Stimulated activated memory B cell treated with anti-CD40 and anti-IgM and Interleukin-4, amounts not matched to agents 10 μg/mL and 1 μg/mL and 100 μg/mL, for 72 hours (primary cell): ENCODE measurements at places on chromosomes 5 and 9.

- ATAC-seq = no peak
These were observed 470.6 kb upstream of the MPDZ start for GRCh38 chr9:13750061-13750460.

- ATAC-seq = no peak
These were observed 353.7 kb downstream of the SLCO4C1 start for GRCh38 chr5:101942321-101942882.

DNA sequence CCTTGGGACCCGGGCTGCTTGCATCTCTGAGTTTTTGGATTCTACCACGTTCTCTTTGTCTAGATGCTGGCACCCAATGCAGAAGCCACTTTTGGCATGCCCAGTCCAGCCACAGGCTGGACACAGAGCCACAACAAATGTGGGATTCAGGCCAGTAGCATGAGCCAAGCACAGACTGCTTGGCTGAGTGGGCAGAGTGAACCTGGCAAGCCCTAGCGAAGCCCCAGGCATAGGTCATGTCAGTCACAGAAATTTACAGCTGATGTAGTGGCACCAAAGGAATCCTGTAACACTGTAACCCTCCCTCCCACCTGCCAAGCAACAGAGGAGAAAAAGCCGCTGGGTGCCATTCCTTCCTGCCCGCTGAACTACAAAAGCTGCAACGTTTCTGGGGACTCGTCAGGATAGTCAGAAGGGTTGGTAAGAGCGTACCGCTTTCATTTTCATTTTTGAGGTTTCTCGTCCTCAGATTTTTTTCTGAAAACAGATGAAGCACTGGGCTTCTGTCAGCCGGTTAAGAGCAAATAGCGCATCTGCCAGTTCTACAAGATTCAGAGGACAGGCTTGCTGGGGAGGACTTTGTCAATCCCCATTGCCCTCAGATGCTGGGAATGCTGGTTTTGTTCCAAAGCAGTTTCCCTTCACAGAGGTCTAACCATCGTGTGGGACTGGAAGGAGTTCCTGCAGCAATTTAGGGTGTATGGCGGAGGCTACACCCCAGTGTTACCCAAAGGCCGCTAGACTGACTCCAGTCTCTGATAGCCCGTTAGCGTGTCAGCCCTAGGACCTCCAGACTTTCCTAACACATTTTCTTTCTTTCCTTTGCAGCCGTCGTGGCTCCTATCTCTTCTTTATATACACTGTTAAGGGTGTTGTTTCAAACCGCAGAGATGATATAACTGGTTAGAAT is 399.0 kb downstream of the HTR1A start:
- ATAC-seq = no peak

GRCh38 chr5:116671211-116671736 is 96.7 kb upstream of the SEMA6A start:
- ATAC-seq = peak; percentile 92

DNA sequence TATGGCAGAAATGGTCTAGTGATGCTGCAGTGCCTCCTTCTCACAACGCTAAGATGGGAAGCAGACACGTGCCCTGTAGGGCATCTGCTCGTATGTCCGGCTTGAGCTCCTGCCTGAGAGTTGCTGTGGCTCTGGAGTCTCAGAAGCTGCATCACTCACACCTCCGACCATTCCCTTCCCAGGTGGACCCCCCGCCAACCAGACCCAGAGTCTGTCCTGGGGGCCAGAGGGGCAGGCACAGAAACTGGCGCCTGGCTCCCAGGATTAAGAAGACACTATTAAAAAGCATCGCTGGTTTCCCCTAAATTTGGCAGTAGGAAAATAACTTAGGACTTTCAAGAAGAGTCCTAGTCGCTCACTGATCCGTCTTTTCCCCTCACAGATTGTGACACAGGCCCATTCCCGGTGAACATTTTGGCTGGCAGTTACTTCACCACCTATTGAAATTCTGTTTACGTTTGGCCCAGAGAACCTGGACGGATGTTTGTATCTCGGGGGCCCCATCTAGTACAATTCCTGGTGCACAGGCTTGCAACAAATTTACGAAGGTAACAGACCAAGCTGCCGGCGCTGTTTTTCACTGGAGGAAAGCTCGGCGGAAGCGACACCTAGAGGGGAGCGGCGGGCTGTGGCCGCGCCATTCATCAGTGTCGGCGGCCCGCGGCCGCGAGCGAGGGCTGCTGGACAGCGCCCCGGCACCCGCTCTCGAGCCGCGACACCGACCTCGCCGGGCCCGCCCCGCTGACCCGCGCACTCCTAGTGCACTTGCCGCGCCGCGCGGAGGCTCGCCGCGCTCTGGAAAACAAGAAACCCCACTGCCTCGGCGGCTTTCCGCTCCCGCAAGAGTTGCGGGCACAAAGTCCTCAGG is 1.6 kb downstream of the FSTL4 start:
- peak; percentile 77 for ATAC-seq

DNA sequence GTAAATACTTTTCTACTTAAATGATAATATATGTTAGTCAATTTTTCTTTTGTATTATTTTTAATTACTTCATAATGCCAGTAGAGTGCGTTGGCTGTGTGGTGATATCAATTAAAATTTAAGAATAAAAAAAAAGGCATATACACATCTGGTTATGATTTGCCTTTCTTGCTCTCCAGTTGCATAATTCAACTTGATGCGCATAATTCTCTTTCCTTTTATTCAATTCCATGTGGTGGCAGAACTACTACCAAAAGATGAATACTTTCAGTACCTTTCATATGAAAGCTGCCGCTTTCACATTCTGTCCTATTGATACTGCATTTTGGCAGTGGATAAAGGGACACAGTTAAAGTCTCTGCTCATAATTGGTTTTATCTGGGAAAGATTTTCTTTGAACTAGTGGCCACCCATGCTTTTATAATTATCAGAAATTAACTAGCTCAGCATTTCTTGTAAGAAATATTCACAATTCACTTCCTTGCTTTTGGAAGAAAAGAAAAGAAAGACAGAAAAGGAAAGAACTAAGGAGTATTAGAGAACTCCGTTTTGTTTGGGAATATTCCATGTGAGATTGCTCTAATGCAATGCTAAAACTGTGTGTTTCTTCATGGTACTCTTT is 12.3 kb upstream of the ADGRV1 start:
- no peak for ATAC-seq

GRCh38 chr9:110939573-110939972 is 98.7 kb downstream of the LPAR1 start:
- no peak for ATAC-seq

DNA sequence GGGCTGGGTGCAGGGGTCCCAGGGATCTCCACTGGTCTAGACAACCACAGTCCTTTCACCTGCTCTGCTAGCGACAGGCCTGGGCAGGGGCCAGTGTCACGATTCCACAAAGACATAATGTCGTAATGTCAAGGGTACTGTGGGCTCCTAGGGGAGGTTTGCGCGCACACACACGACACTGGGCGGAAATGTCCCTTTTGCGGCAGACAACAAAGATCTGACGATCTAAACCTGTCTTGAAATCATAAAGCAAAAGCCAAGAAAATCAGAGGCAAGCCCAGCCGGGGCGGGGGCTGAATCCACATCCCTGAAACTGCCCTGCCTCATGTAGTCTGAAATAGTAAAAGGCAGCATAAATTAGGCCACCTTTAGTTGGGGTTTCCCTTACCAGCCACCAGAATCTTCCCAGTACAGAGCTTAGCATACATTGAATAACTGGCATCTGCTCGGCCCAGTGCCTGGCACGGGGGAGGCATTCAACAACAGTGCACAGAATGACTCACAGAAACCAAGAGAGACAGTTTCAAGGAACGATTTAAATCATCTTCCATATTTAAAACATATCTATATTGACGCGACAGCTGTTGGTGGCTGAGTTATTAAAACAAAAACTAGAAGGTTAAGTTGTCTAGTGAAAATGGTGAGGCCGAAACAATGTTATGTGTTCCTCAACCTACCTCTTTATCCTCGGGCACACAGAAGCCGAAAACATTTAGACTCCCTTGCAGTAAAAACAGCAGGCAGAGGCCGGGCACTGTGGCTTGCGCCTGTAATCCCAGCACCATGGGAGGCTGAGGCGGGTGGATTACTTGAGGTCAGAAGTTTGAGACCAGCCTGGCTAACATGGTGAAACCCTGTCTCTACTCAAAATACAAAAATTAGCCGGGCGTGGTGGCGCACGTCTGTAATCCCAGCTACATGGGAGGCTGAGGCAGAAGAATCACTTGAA is 151.0 kb downstream of the MYO10 start:
- peak; percentile 93 for ATAC-seq

DNA sequence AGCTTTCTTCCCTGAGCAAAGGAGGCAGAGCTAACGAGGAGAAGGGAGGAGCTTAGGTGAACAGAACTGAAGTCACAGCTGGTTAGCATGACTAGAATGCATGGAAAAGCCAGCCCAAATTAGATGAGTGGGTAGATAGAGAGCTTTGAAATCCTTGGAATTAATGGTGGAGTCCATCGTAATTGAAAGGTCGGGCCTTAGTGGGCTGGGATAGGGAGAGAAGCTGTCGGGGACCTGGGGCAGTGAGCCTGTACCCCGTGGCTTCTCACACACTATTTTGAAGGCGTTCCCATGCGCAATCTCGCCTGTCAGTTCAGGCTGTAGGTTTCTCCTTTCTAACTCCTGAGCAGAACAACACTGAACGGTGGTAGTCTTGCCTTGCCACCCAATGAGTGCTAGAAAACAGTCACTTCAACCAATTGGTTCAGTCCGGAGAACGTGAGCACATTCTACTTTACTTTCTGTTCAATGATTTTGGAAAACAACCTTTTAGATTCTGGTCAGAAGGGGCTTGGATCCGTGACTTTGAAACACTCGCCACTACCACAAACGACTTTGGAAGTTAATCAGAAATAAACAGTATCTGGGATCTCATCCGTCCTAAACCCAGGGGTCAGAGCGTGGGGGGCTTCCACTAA is 655 bp upstream of the RAI14 start:
- ATAC-seq = peak; percentile 37

DNA sequence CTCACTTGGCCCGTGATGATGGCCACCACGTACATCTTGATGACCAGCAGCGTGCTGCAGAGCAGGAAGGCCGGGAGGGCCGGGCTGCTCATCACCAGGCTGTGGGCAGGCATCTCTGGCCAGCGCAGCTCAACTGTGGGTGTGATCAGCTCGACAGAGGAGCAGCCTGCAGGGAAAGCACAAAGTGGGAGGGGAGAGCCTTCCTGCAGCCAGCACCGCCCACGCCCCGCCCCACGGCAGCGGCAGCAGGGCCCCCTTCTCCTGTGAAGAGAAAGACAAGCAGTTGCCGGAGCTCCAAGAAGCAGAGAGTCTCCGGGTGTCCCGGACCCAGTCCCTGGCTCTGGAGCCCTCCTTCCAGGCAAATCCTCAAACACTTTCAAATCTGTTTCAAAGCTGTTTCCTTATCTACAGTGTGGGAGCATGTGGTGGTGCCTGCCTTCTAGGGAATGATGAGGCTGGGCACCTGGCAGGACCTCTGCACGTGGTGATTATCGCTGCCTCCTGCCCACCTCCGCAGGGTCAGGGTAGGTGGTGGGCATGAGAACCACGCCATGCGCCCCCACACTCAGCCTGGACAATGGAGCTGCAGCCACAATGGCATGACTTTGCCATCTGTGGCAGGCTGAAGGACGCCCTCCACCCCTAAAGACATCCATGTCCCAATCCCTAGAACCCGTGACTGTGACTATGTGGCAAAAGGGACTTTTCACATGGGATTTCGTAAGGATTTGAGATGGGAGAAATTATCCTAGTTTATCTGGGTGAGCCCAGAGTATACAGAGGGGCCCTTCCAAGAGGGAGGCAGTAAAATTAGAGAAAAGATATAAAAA is at the start of gene PTGES:
Gene PTGES, minus strand, starts transcription at position 143 of the 830 bp plus-strand sequence. Its CDS starts 30 bp downstream, at position 113.
- peak; percentile 47 for ATAC-seq

DNA sequence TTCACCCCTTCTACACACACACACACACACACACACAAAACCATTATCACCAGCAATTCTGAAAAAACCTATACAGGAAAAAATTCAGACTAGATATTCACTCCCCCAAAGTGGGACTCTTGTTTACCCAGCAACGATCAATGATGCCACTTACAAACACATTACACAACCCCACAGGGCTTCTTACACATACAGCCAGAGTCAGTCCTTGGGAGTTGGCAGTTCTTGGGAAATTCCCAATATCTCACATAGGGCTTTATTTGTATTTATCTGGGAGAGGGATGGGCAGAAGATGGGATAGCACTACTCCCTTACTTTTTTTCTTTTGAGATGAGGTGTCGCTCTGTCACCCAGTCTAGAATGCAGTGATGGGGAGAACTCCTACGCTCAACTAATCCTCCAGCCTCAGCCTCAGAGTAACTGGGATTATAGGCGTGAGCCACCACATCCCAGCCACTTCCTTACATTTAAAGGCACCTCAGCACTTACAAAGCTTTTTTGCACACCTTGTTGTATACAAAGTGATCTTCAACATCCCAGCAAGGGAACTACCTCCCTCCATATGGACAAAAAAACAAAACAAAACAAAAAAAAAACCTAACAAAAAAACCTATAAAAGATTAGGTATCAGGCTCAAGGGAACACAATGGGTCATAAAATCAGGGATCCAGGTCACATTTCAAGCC is 168.4 kb downstream of the TSSK1B start:
- no peak for ATAC-seq

DNA sequence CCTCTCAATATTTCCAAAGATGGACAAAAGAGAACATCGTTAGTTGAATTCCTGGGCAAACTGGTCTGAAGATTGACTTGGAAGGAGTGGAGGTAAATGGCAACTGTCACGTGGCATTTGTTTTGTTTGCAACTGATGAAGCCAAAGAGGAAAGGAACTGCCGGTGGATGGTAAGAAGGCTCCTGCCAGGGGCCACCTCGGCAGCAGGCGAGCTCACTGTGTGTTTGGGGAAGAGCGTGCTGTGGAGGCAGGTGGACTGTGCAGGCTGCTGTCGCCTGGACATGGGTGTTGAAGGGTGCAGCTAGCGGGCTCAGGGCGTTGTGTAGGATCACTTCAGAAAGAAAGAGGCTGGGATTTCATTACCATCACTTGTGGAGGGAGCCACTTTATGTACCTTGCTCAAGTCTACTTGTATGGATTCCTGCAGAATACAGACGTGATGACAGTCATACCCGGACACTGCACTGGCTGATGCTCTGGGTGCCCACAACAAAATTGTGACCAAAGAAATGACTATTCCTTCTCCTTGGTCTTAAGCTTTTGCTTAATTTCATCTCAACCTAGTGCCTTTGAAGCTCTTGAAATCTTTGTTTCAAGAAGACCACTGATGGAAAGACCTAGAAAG is 72.7 kb downstream of the MAP1B start:
- ATAC-seq = no peak

DNA sequence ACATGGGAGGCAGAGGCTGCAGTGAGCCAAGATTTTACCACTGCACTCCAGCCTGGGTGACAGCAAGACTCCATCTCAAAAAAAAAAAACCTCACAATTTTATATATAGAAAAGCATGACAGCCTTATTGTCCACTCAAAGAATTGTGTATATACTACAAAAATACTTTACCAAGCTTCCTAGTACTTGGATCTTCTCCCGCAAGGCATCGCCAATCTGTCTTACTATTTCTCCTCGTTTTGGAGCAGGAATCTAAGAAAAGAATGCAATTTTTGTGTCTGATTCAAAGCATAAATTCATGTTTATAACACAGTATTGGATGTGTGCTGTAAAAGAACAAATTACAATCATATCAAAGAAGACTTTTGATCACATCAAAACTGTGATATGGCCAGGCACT is 11.3 kb downstream of the ALDH7A1 start:
- no peak for ATAC-seq

- ATAC-seq = no peak
These were observed 442.6 kb downstream of the MAT2B start for GRCh38 chr5:163947848-163948666.

GRCh38 chr5:149391524-149391923 is 12.4 kb upstream of the IL17B start:
- ATAC-seq = no peak
